ENCODE measurements at places on chromosomes 2 and 18.

- DNase-seq, result no peak
Measured at GRCh38 chr2:2232167-2232566, 98.9 kb downstream of the MYT1L start.

GRCh38 chr2:200787351-200788120 lies 24.2 kb upstream of the BZW1 start:
- no peak for DNase-seq

DNA sequence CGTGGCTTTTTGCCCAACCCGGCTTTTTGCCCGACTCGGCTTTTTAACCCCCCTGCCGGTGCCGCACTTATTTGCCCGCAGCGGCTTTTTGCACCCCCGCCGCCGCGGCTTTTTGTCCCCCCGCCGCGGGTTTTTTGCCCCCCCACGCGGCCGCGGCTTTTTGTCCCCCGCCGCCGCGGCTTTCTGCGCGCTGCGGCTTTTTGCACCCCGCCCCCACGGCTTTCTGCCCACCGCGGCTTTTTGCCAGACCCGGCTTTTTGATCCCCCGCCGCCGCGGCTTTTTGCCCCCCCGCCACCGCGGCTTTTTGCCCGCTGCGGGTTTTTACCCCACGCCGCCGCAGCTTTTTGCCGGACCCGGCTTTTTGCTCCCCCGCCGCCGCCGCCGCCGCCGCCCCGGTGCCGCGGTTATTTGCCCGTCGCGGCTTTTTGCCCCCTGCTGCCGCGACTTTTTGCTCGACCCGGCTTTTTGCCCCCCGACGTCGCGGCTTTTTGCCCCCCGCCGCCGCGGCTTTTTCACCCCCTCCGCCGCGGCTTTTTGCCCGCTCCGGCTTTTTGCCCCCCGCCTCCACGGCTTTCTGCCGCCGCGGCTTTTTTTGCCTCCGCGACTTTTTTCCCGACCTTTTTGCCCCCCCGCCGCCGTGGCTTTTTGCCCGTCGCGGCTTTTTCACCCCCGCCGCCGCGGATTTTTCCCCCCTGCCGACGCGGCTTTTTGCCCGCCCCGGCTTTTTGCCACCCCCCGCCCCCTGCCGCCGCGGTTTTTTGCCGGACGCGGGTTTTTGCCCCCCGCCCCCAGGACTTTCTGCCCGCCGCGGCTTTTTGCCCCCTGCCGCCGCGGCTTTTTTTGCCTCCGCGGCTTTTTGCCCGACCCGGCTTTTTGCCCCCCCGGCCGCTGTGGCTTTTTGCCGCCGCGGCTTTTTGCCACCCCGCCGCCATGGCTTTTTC lies 2786.5 kb downstream of the RPIA start:
- no peak for DNase-seq

- DNase-seq, result no peak
Measured at GRCh38 chr18:76765649-76766048, 56.7 kb upstream of the ZNF236 start.

GRCh38 chr2:191664823-191665677 lies 12.9 kb upstream of the NABP1 start:
- no peak for DNase-seq

GRCh38 chr2:219157396-219157795 lies 3.2 kb downstream of the NHEJ1 start:
- DNase-seq, result no peak

DNA sequence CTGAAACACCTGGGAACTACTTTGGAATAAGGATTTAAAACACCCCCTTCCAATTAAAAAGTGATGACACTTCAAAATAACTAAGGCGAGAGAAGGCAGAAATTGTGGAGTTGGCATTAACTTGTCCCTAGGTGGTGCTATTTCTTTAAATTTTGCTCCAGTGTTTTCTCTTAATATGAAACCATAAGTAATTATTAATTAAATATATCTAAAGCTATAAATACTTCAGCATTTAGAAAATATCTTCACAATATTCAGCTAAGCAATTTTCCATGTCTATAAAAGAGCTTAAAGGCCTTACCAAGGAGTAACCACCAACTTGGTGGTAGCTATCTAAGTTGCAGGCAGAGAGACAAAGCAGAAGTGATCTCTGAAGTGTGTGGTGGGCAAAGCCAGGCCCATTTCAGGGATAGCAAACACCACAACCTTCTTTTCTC lies 186.8 kb upstream of the PGAP1 start:
- peak; percentile 69 for DNase-seq

- DNase-seq, result no peak
Measured at GRCh38 chr2:133422931-133423351, 145.3 kb downstream of the NCKAP5 start.

DNA sequence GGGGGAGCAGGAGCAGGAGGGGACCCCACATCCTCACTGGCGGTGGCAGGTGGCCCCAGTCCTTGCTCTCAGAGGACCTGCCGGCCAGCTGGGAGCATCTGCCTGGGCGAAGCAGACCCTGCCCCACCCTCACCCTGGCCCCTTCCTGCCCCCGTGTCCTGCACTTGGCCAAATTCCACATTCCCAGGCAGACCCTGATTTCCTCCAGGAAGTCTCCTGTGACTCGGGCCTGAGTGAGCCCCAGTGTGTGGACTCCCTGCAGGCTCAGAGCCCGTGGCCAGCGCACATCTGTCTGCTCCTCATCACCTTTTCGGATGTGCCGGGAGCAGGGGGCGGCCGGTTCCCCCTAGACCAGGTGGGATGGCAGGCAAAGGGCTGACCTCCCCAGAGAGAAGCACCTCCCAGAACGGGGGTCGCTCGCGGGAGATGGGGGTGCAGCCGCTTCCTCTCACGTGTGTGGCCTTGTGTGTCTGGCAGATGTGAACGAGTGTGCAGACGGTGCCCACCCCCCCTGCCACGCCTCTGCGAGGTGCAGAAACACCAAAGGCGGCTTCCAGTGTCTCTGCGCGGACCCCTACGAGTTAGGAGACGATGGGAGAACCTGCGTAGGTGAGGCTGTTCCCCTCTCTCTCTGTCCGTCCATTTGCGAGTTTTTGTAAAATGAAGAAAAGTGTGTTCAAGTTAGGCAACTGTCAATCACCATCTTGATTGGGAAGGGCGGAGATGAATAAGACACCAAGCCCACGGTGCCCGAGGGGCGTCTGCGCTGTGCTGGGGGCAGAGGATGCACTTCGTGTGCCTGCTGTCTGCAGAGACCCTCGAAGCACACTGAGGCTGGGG lies 90.4 kb downstream of the TPO start:
- no peak for DNase-seq

- no peak for DNase-seq
Measured at GRCh38 chr18:22165603-22166068, 3.8 kb upstream of the GATA6 start.

DNA sequence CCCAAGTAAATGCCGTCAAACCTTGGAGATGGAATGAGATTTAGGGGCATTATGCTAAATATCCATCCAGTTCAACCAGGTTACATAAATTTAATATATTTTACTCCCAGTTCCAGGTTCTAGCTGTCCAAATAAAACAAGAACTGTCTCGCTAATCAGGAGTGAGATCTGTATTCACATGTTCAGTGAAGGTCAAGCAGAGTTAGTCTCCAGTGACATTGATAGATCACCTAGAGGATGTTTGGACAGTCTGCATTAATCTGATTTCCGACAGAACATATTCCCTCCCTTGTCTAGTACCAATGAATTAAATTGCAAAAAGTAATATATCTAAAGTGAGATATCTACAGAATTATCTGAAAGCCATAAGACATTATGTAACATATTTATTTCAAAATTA lies 979.4 kb upstream of the CNTNAP5 start:
- no peak for DNase-seq

All from CD8-positive, alpha-beta T cell (primary cell).